ENCODE measurements at places on chromosomes 5 and 9.

GRCh38 chr5:150624334-150625163, 15.9 kb upstream of the SYNPO start:
- peak; percentile 25 for DNase-seq

- no peak for DNase-seq
These were observed 81.8 kb upstream of the HRH2 start for GRCh38 chr5:175576096-175576495.

GRCh38 chr5:114471529-114471928, 109.7 kb downstream of the KCNN2 start:
- no peak for DNase-seq

DNA sequence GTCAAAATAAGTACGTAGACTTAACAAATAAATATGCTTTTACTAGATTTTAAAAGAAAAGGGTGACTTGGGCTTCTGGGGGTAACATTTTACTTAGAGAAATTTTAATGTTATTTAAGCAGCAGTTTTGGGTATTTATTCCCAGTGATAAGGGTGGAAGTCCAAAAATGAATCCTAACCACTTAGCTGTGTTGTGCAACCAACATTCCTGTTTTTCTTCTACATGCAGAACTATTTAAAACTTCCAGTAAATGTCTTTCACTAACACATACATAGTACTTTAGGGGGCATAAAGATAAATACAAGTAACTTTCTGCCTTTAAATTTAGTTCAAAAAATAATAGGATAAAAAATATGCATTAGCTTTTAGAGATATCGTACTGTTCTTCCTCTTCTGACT, 436.7 kb downstream of the CTNND2 start:
- no peak for DNase-seq

GRCh38 chr5:80754900-80755299, 100.1 kb upstream of the DHFR start:
- DNase-seq, result no peak

GRCh38 chr5:181099602-181100086, 31.3 kb downstream of the OR2V1 start:
- DNase-seq, result no peak

- DNase-seq, result no peak
These were observed 357.0 kb upstream of the PIK3R1 start for GRCh38 chr5:67858471-67859031.

- no peak for DNase-seq
These were observed 108.7 kb downstream of the TRIM32 start for GRCh38 chr9:116795821-116796220.

GRCh38 chr9:120351106-120351505, 228.9 kb downstream of the CDK5RAP2 start:
- DNase-seq, result no peak

All from stimulated activated CD4-positive, alpha-beta T cell treated with anti-CD3 and anti-CD28 coated beads, Interleukin-2, amount 100 ng/mL, for 4 hours (primary cell).